ENCODE measurements at places on chromosomes 5 and 9. TPM values are rescaled to one million over a fixed set of nuclear protein-coding genes. Genes with fewer than 3 reads are reported as not detected.
A peak's percentile ranks its signal among the peaks of the same experiment; 100 is the strongest.

GRCh38 chr5:68543212-68543611 is 327.7 kb downstream of the PIK3R1 start:
- DNase-seq, result no peak

GRCh38 chr5:41334758-41335157 is 121.4 kb upstream of the C6 start:
- no peak for DNase-seq

- DNase-seq, result no peak
These were observed 70.5 kb downstream of the CDKN2A start for GRCh38 chr9:21923694-21924093.

- DNase-seq, result no peak
These were observed 3.1 kb downstream of the SPACA9 start for GRCh38 chr9:132881826-132882225.

DNA sequence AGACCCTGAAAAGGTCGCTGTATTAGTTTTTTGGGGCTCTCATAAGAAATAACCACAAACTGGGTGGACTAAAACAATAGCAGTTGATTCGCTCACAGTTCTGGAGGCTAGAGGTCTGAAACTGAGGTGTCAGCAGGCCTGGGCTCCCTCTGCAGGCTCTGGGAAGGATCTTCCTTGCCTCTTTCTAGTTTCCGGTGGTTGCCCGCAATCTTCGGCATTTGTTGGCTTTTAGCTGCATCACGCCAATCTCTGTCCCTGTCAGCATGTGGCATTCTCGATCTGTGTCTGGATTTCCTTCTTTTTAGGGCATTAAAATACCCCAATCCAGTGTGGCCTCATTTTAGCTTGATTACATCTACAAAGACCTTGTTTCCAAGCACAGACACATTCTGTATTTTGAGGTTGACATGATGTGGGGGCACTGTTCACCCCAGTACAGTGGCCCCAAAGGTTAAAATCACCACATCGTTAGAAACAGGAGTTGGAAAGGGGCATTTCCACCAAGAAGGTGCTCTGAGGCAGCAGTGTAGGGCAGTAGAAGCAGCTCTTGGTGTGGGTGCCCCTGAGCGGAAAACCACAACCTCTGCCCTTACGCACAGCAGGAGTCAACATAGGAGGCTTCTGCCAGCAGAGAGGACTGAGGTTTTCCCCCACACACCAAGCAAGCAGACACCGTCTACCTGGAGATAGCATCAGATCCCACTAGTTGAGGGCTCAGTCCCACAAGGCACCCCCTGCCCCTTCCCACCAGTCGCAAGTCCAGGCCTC is 13.5 kb downstream of the ZNF79 start:
- DNase-seq, result no peak

GRCh38 chr5:157481265-157481664 is 21.3 kb downstream of the NIPAL4 start:
- no peak for DNase-seq

GRCh38 chr5:149261246-149261645 is 10.4 kb upstream of the AFAP1L1 start:
- DNase-seq, result no peak

DNA sequence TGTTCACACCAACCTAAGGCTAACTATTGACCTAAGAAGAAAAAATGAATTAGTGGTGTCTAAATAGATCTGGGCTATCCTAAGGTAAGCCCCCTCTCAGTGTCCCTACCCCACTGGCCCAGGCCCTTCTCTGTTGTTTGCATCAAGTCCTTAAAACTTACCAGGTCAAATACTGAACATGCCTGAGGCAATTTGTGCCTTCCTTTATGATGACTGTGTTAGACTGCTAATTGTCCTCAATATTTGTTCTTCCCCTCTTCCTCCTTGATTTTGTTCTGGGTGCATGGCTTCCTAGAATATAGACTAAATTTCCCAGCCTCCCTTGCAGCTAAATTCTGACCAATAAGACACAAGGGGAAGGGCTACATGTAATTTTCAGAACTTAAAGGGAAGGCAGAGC is 199.9 kb downstream of the ADAMTS12 start:
- no peak for DNase-seq

GRCh38 chr9:13252852-13253251 is 26.6 kb downstream of the MPDZ start:
- DNase-seq, result no peak

GRCh38 chr9:121557581-121558447 is 58.2 kb upstream of the GGTA1 start:
- peak; percentile 13 for DNase-seq

- no peak for DNase-seq
These were observed 8.4 kb upstream of the SCAI start for GRCh38 chr9:125151730-125152129.

Gene GTF2H2C
- polyA plus RNA-seq, result 27.9 TPM

Gene PHF24
- polyA plus RNA-seq, result 0.37 TPM

Gene TEK
- polyA plus RNA-seq, result 2.3 TPM

Gene SPINK6
- 9.9 TPM for polyA plus RNA-seq
